T-helper 17 cell (primary cell): ENCODE measurements at places on chromosomes 4 and X.

DNA sequence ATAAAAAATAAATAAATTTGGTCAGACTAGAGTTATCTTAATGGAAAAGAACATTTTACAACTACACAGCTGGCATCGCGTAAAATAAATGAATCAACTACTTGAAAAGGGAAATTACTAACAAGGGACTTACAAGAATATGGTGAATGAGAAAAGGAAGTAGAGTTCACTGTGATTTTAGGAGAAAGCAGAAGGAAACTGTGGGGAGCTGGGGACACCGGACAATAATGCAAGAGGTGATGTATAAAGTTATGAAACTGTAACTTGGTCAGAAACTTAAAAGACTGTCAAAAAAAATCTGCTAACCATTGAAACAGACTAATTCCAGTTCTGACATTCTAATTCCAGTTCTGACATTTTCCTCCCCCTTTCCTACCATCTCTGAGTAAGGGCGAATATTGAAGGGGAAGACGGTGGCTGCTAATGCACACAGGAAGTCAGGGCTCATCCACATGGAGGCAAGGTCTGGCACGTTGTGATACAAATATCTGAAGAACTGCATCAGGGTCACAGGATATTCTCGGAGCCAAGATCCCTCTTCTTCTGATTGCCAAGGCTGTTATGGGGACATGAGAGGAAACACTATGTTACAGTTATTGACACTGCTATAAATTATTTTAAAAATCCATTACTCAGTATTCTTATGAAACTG lies 170.5 kb downstream of the CDS1 start:
- DNase-seq: no peak

- no peak for DNase-seq
Measured at GRCh38 chrX:120840827-120841226, 34.8 kb downstream of the CT47B1 start.

GRCh38 chrX:11309220-11309619 lies 16.0 kb downstream of the AMELX start:
- DNase-seq: no peak

- DNase-seq: no peak
Measured at GRCh38 chr4:78638337-78639172, 87.0 kb downstream of the ANXA3 start.

DNA sequence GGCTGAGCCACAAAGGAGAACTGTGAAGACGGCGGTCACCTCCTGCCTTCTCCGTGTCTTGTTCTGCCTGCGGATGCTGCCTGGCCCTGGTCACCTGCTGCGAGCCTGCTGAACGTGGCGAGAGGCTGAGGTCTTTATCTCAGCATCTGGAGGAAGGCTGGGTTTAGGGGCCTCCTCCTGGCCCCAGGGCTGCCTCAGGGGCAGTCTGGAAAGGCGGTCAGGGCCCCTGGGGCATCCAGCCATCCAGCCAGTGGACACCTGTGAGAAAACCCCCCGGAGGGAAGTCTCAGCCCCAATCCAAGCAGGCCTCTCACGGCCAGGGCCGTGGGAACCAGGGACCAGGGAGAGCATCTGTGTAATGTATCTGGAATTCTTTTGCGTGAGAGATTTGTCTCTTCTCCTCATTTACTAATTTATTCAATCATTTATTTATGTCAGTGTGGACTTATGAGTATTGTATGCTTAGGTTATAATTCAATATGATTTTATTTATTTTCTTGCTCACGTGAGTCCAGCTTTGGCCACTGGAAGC lies 11.3 kb downstream of the PDE6B start:
- no peak for DNase-seq

DNA sequence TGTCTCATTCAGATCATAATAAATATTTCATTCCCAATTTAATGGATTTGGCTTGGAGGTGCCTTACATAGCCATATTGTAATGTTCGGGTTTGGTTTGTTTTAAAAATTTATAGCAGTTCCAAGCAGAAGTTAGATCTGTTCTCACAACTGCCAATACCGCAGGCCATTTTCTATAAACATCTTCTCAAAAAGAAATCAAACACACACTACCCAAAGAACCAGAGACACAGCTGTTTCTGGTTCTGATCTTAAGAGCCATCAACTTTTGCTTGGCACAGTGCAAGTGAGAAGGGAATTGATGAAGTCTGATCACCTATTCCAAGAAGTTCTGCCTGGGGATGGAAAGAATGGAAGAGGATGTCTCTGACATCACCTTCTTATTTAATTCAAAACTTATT lies 22.9 kb downstream of the MID1IP1 start:
- DNase-seq: no peak

DNA sequence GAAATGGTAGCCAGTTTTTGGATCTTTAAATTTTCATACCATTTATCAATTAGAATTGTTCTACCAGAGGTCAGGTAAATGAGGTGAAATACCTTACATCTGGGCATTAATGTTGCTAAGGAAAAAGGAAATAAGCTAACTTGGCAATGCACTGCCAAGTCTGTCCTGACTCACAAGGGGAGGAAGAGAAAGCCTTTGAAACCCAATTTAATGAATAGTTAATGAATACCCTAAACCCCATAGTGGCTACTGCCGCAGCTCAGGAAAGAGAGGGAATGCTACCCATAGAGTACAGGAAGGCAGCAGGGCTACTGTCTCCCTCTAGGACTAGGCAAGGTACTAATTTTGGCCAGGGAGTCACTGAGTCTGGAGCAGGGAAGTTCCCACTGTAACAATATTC lies 16.8 kb upstream of the DHX15 start:
- DNase-seq: no peak

DNA sequence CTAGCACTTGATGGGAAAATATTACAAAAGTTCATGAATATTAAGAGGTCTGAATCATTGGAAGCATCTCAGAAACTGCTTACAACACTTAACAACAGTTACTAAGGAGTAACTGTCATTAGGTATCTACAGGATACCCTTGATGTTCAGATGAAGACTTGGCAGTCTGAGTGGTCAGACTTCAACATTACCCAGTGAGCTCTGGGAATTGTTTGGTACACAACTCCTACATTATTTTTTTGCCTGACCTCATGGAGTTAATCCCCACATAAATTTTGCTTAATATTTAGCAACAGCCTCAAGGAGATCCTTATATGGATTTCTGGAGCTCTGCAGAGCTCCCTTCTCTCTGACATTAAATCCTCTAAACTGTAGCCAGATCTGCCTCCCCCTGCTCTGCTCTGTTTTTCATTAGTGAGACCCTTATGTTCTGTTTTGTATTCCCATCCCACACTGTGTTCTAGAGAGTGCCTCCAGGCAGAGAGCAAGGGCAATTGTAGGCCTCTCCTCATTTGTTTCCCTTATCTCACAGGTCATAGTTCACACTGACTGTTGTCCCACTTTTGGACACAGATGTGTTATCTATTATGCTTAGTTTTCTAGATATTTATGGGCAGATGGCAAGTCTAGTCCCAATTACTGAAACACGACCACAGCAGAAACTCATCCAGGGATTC lies 368.8 kb downstream of the GASK1B start:
- no peak for DNase-seq

DNA sequence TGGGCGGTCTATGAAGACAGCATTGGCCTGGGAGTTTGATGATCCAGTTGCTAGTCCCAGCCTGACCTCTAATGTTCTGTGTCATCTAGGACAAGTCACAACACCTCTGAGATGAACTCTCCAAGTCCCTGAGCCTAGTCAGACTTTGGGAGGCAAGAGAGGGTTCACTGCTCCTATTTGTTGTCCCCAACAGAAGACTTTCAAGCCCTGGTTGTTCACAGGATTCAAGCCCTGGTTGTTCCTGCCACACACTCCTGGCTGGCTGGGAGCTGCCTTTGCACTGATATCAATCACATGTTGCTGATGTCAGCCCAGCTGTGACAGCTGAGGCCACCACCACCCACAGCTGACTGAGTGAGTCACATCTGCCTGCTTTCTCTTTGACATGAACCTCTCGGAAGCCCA lies 253.2 kb upstream of the RASGEF1B start:
- DNase-seq: no peak

DNA sequence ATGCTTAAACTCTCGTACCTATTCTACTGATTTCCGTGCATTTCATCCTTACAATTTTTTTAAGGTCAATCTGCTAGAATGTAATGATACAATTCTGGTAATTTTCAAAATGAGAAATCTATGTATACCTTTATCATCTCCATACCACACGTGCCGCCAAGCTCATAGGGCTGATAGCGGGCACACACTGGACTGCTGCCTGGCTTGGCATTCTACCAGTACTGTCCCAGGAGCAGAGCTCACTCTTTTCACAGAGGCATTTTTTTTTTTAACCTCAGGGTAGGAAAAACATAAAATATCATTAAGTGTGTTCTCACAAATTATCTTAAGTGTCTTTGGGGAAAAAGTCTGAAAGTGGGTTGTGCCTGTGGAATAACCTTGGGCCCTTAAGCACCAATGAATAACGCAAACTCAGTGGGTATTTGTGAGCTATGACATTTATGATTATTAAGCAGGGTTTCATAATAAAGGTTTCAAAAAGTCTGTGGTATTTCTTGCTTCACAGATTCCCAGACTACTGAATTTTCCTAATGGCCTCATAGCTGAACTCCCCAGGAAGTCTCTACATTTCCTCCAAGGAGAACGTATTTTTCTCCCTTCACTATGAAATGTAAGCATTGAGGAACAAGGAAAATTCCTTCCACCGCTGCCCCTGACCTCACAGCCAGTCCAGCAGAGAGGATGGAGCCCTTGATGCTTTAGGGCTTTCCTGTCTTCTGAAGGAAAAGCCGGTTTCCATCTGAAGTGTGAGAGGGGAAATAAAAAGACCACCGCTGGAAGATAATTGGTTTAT lies 125.2 kb downstream of the ELOVL6 start:
- DNase-seq: no peak

DNA sequence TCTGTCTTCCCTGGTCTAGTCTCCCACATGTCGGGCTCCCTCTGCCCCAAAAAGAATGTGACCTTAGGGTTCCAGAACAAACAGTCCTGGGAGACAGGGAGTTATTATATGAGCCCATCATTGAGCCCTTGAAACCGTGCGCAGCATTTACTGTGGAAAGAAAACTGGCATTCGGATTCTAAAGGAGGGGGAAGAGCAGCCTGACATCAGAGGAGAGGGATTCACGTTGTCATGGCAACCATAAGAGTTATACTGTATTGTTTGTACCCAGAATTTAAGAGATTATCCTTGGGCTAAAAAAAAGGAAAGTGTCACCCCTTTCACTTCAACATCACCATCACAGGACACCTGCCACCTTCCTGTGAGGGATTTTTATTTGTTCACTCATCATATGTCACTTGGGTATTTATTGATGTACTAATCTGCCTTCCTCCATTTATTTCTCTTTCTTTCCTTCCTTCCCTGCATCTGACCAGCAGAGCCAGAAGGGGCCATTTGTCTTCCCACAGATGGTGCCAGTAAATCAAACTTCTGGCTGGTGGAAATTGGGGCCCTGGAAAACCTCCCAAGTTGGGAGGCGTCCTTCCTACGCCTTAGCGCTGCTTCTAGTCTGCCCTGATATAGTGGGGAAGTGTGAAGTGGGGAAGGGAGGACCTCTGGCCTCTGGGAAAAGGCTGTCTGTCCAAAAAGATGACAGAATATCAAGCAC lies 64.9 kb upstream of the FRMPD3 start:
- no peak for DNase-seq

DNA sequence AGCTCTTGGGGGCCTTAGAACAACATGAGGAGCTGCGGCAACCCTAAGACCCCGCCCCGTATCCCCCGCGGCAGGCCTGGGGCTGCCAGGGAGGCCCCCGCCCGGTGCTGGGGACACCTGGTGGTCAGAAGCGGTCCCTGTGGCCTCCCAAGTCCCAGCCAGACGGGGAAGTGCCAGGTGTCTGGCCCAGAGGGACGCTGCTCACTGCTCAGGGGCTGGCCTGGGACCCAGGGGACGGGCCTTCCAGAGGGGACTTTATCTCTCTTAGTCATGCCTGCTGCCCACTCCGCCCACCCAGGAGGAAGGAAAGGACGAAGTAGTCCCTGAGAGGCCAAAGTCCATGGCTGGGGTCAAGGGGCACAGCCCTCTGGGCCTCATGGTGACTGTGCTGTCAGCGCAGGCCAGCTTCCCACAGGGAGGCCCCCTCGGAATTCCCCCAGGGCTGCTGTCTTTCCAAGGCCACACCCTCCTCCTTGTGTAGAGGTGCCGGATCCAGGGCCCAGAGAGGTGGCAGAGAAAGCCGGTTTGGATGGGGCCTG lies 31.0 kb upstream of the HTRA3 start:
- no peak for DNase-seq

GRCh38 chr4:8055206-8055605 lies 103.4 kb downstream of the ABLIM2 start:
- no peak for DNase-seq

DNA sequence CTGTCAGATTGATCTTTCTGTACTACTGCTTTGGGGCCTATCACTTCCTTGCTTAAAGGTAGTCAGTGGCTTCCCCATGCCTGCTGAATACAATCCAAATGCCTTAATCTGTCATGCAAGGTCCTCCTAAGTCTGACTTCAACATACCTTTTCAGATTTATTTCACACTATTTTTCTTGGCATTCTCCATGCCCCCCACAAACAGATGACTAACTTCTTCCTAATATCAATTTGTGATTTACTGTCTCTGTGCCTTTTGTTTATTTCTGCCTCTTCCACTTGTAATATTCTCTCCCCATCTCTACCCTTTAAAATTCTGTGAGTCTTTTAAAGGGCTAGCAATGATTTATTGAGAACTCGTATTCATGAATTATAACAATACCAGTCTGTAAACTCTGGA lies 41.8 kb downstream of the OCRL start:
- no peak for DNase-seq

- peak; percentile 60 for DNase-seq
Measured at GRCh38 chrX:154369449-154370299, 4.8 kb downstream of the FLNA start.

DNA sequence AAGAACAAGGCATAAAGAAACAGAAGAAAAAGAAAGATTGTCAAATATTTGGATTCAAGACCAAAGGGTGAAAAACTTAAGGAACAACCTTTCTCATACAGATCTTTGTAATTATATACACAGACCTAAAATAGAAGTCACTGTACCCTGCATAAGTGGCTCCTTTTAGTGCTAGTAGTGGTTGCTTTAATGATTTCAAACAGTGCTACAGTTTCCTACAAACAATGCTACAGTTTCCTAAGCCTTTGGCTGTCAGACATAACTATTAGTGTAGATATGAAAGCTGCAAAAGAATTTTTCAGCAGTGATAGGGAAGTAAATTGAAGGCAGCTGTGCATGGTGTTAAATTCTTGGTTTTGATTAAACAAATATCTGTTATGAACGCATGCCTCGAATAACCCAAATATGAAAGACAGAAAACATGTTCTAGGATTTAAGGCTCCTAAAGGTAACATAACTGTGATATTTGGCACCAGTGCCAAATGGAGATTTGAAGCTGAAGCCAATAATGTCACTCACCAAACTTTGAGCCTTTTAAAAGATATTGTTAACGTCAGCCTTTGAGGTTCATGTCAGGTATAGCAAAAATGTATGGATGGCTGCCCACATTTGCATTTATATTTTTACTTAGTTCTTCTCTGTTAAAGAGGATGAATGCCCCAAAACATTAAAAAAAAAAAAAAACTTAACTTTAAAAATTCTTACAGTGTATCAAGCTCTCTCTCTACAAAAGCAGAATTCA lies 36.6 kb downstream of the SMARCAD1 start:
- no peak for DNase-seq

DNA sequence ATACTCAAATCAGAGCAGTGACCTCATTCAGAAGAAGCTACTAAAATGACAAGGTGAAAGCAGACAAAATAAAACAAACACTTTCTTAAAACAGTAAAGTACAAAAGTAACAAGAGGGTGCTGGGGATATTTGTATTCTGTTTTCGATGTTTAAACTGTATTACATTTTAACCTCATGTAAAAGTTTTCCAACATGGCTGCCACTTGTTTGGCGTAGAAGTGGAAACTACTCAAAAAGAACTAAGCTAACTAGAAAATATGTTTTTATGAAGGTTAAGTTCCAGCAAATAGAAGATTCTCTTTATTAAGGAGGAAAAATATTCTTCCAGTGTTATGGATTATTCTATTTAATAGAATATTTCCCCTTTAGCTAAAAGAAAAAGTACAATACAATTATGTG lies 155.0 kb downstream of the FBXW7 start:
- no peak for DNase-seq
